ENCODE measurements at places on chromosomes 1 and 21.

DNA sequence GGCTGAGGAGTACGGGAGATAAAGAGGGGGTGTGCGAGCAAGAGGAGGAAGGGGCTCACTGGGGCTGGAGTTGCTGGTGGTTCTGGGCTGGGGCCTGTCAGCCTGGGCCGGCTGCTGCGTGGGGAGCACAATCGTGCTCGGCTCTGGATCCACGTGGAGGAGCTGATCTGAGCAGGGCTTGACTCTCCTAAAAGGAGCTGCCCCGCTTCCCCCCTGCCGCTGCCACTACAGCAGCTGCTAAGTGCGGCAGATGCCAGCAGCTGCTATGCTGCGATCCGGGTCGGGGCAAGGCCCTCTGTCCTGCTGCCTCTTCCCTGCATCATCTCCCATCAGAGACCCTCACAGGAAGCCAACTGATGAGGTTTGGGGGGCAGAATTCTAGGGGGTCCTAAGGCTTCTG is 165.9 kb downstream of the PCBP3 start:
- no peak for DNase-seq

- DNase-seq = no peak
Measured at GRCh38 chr1:237858992-237859391, 31.7 kb downstream of the ZP4 start.

DNA sequence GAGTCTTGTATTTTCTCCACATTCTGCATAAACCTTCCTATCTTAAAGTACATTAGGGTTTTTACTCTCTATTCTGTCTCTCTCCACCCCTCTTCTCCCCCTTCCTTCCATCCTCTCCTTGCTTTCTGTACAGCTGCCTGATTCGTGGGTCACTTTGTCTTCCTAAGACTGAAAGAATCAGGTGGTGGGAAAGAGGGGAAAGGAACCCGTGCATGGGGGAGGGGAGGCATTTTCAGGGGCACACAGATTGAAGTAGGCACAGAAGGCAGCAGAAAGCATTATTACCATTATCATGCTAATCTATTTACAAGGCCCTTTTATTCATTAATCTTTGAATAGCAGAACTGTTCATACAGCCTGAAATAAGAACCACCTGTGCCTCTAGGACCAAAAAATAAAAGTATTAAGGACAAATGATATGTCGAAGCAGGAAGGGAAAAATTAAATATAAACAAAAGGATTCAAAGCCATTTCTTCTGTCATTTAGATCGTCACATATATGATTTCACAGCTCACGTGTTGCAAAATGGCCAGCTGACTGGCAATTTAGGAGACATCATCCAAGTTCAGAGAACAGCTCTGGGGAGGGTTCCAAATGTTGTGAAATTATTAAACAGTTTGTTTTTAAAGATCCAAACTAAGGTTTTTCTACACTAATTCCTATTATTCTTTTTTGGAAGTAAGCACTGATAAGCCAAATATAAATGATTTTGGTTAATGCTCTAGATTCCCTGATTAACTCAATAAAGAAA is 154.6 kb downstream of the PBX1 start:
- DNase-seq = no peak

DNA sequence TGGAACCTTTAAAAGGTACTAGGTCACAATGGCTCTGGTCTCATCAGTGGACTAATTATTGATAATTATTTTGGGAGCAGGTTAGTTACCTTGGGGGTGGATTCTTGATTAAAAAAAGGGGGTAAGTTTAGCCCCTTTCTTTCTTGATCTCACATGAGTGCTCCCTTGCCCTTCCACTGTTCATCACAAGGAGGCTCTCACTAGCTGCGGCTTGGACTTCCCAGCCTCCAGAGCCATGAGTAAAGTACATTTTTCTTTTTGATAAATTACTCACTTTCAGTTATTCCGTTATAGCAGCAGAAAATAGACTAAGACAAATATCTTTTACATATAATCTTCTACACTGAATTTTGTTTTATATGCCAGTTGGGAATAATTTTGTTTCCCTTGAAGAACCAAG is 254.8 kb upstream of the DEPDC1 start:
- no peak for DNase-seq

- no peak for DNase-seq
Measured at GRCh38 chr1:234538930-234539649, 60.1 kb upstream of the TARBP1 start.
